T-helper 1 cell (primary cell): ENCODE measurements at places on chromosomes 2 and 18.

- no peak for DNase-seq
These were observed 66.8 kb upstream of the FZD7 start for GRCh38 chr2:201966691-201967438.

GRCh38 chr2:2057125-2057721, 273.9 kb downstream of the MYT1L start:
- peak; percentile 61 for DNase-seq

DNA sequence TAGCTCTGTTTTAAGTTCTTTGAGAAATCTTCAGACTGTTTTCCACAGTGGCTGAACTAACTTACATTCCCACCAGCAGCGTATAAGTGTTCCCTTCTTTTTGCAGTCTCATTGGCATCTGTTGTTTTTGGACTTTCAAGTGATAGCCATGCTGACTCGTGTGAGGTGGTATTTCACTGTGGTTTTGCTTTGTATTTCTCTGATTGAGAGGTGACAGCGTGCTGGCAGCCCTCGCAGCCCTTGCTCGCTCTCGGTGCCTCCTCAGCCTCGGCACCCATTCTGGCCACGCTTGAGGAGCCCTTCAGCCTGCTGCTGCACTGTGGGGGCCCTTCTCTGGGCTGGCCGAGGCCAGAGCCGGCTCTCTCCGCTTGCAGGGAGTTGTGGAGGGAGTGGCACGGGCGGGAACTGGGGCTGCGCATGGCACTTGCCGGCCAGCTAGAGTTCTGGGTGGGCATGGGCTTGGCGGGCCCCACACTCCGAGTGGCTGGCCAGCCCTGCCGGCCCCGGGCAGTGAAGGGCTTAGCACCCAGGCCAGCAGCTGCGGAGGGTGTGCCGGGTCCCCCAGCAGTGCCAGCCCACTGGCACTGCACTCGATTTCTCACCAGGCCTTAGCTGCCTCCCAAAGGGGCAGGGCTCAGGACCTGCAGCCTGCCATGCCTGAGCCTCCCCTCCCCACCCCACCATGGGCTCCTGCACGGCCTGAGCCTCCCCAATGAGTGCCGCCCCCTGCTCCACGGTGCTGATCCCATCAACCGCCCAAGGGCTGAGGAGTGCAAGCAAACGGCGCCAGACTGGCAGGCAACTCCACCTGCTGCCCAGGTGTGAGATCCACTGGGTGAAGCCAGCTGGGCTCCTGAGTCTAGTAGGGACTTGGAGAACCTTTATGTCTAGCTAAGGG, 151.8 kb downstream of the IRS1 start:
- no peak for DNase-seq

DNA sequence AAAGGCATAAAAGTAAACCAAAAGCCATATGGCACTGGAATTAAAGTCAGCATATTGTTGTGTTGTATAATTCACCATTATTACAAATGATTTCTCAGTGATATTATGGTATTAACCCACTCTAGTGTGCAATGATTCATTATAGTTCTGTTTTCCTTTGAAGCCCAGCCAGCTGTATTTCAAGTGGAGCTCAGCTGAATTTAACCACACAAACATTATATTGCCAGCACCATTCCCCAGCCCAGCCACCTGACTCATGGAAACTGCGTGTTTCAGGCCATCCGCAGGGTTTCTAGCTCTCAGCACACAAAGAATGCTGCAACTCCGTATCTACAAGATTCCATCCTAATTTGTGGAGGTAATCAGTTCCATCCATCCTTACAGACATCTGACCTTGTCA, 166.8 kb upstream of the CHAC2 start:
- no peak for DNase-seq

DNA sequence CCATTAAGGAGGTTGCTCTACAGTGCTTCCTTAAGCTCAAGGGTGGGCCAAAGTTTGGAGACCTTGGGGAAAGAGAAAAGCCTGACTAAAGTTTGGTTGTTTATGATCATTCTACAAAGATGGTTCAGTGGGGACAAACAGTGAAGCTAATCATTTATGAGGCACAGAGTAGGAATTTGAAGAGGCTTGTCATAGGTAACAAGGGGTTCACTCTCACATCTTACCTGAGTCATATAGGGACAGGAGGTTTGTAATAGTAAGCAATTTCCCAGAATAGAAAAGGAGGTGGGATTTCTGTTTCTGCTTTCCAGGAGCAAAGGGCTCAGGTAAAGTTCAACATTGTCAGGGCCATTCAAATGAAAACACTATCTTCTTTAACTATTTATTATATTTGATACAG, 787.9 kb downstream of the CPS1 start:
- no peak for DNase-seq

DNA sequence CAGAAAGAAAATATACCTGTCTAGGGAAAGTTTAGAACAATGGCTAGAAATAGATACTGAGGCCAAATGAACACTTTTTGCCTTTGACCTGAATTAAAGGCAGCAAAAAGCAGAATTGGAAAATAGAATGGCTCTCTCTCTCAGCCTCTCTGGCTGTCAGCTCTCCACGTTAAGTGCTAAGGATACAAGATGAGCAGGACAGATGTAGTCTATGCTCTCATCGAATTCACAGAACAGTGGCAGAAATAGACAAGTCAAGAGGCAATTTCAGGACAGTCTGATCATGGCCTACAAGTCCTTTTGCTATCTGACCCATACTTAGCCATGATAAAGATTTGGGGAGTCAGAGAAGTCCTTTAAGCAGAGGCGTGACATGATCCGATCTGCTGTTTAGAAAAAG, 120.2 kb upstream of the CREB1 start:
- no peak for DNase-seq

GRCh38 chr2:229855116-229855515, 66.7 kb downstream of the TRIP12 start:
- no peak for DNase-seq

DNA sequence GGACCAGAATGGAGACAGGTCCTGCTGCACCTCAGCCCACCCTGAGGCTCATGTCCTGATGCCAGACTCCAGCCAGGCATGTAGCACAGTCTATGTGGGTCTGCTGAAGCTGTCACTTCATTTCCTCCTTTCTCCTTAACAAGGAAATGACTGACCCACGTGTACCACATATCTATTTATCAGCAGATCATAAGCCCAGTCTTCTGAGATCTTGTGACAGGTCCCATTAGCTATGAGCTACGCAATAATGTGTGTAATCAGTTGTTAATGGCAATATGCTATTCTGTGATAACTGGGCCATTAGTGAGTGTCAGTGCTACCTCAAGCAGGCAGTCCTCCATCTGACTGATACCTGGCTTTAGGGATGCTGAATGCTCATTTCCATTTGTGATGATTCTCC, 615.3 kb downstream of the BCL11A start:
- DNase-seq = no peak

- no peak for DNase-seq
These were observed 6.3 kb downstream of the ALPG start for GRCh38 chr2:232412986-232413385.

- DNase-seq = no peak
These were observed 24.8 kb downstream of the SH3BP4 start for GRCh38 chr2:234976479-234977227.

DNA sequence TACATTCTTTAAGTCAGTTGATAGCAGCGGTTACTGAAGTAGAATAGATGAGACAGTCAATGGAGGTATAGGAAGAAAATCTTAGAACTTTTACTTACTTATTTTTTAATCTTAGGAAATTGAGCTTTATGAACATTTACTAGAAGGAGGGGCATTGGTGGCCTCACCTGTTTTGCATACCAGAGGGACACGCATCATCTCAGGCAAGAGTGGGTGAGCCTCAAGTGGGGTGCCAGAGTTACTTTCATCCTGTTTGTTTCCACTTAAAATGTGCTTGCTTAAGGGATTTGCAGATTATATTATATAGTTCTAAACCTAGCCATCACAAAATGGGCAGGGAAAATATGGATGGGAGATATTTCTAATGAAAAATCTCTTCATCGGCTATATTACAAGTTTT, 61.6 kb downstream of the WDR7 start:
- DNase-seq = no peak

GRCh38 chr2:186972281-186972970, 123.5 kb upstream of the ZSWIM2 start:
- no peak for DNase-seq

DNA sequence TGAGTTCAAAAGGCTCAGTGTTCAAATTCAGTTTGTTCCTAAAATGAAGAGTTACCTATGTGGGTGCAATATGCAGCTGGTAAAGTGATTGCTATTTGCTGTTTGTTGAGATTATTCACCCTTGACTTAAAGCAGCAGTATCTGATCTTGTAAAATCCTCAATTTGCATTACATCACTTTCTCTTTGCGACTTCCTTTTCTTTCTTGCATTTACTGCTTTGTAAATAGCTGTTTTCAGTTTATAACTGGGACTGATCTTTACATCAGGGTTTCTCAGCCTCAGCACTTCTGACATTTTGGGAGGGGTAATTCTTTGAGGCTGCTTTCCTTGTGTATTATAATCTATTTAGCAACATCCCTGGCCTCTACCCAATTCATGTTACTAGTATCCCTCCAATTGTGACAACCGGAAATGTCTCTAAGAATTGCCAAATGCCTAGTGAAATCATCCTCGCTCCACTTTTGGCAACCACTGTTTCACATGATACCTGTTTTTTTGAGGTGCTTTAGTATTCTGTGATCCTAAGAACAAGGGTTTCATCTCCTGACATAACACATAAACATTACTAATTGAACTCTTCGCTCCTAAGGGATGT, 12.1 kb upstream of the ERCC3 start:
- DNase-seq = no peak

DNA sequence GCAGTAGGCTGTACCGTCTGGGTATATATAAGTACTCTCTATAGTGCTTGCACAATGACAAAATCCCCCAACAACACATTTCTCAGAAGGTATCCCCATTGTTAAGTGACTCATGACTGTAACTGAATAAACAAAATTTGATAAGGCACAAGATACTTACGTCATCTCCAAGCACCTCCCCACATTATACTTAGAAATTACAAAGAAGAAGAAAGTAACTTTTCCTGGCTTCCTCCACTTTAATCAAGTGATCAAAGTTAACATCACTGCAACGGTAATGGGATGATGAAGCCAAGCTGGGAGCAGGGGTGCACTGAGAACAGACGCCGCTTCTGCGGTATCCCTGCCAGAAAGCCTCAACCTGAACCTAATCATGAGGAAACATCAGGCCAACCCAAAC, 9.7 kb downstream of the TNS1 start:
- no peak for DNase-seq

GRCh38 chr2:173823543-173823939, 141.6 kb downstream of the SP3 start:
- no peak for DNase-seq

- no peak for DNase-seq
These were observed 690.8 kb upstream of the CELF4 start for GRCh38 chr18:38256366-38256765.

GRCh38 chr2:26376799-26377198, 24.9 kb upstream of the DRC1 start:
- no peak for DNase-seq

DNA sequence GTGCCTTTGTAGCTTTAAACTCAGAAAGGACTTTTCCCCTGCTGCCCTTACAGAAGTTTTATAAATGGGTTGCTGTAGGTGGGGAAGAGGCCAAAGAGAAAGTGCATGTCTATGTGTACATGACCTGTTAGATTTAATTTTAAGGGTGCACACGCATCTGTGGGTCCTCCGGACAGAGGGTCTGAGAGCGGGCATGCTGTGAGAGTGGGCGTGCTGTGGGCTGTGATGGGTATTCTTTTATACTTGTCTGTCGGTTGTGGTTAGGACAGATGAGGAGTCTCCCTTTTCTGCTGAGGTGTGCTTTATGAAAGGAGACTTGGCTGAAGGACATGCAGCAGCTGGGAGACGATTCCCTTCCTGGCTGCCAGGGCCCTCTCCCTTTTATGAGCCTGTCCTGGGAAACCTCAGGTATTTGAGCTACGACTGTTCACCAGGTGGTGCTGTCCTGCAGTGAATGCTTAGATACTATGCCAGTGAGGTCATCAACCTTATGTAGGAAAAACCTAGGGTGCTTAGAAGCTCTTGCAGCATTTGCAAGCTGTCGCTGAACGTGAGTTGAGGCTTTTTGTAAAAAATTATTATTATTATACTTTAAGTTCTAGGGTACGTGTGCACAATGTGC, 67.5 kb downstream of the TANC1 start:
- DNase-seq = no peak

DNA sequence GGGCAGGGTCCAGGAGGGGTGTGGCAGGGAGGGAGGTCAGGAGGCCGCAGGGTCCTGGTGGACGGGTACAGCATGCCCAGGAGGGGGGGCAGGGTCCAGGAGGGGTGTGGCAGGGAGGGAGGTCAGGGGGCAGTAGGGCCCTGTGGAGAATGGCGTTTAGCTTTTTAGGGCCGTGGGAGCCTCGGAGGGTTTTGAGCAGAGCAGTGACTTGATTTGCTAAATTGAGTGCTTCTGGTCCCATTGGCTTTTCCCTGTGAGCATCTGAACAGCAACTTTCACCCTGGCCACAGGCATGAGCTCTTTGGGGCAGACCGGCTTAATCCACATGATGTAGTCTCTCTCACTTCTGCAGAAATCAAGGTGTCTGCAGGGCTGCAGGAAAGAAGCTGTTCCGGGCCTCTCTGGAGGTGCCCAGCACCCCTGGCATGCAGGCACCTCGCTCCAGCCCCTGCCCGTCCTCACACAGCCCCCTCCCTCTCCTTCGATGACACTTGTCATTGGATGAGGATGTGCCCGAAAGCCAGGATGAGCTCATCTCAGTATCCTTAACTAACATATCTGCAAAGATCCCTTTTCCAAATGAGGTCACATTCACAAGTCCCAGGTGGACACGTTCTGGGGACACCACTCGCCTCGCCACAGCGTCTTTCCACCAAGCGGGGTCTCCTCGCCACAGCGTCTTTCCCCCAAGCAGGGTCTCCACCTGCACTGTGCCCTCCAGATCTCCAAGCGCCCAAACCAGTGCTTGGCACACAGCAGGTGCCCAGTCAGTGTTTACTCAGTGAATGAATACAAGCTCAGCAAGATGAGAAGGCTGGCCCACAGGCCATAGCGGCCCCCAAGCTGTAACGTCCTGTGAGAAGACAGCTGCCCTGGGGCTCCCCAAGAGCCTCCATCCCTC, 94.0 kb downstream of the NDUFA10 start:
- no peak for DNase-seq

- no peak for DNase-seq
These were observed 533.8 kb downstream of the FBXO15 start for GRCh38 chr18:73613706-73614340.

- no peak for DNase-seq
These were observed 1.7 kb downstream of the STEAP3 start for GRCh38 chr2:119225105-119225865.

DNA sequence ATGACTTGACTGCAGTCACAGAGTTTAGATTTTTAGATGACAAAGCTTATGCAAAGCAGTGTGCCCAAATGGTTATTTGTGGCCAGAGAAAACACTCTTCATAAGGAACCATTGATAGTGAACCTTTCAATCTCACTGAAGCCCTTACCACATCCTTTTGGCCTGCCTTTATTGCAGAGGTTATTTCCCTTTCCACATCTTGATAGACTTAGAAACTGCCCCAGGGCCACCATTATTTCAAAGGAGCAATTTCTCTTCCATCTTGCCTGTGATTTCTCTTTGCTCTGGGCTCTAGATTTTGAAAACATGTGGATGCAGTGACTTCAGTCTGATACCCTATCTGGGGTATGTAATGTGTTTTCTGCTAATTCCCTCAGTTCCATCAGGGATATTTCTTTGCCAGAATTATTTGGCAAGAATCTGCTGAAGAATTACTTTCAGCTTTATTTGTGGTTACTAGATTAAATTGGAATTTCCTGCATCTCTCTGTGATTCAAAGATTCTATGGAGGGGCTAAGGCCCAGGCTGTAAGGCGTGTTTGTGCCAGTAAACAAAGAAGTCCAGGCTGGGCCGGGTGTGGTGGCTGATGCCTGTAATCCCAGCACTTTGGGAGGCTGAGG, 51.0 kb downstream of the MOGAT1 start:
- no peak for DNase-seq
